CD4-positive, CD25-positive, alpha-beta regulatory T cell (primary cell): ENCODE measurements at places on chromosomes 4 and X. TPM values are rescaled to one million over a fixed set of nuclear protein-coding genes. Genes with fewer than 3 reads are reported as not detected.

- no peak for DNase-seq
- no peaks in the 10 kb centered on the region for H3K36me3 ChIP-seq
Observed at GRCh38 chr4:110503270-110504083, 27.5 kb downstream of the ENPEP start.

MAGEA2B gene
- not detected for total RNA-seq

- no peak overlapping the region for H3K27ac ChIP-seq
- no peak for DNase-seq
- no peaks in the 10 kb centered on the region for H3K4me1 ChIP-seq
- no peaks in the 10 kb centered on the region for H3K27me3 ChIP-seq
- H3K36me3 ChIP-seq = no peaks in the 10 kb centered on the region
- no peak overlapping the region for H3K4me3 ChIP-seq
Observed at GRCh38 chrX:150942942-150943594, 40.1 kb upstream of the HMGB3 start.

- H3K4me1 ChIP-seq = peaks cover 36% of the 10 kb centered on the region
- H3K27me3 ChIP-seq = no peaks in the 10 kb centered on the region
- no peaks in the 10 kb centered on the region for H3K36me3 ChIP-seq
- no peak for DNase-seq
- peak overlapping the region; percentile 99 for H3K4me3 ChIP-seq
- peak overlapping the region; percentile 84 for H3K27ac ChIP-seq
Observed at GRCh38 chrX:79147477-79147876, 3.0 kb downstream of the GPR174 start.

ATOH1 gene
- not detected for total RNA-seq
